ENCODE measurements at places on chromosomes 3 and 15.
A peak's percentile ranks its signal among the peaks of the same experiment; 100 is the strongest.

- H3K27ac ChIP-seq: peak overlapping the region; percentile 51
- peaks cover 17% of the 10 kb centered on the region for H3K4me1 ChIP-seq
- no peaks in the 10 kb centered on the region for H3K27me3 ChIP-seq
- peak overlapping the region; percentile 79 for H3K4me3 ChIP-seq
- no peaks in the 10 kb centered on the region for H3K36me3 ChIP-seq
- peak; percentile 95 for DNase-seq
Observed at GRCh38 chr3:173395412-173396181, 1.9 kb upstream of the NLGN1 start.

DNA sequence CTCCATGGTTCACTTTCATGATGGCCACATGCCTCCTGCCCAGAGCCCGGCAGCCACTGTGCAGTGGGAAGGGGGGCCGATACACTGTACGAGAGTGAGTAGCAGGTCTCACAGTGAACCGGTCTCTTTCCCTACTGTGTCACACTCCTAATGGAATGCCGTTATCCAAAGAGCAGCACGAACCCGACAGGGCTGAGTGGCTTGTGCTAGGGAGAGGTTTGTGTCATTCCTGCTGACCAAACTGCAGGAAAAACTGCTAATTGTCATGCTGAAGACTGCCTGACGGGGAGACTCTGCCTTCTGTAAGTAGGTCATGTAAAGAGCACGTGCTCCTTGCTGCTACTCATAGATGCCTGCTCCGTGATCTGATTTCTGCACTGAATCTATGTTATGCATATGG, 105.1 kb downstream of the ARPP21 start:
- no peaks in the 10 kb centered on the region for H3K36me3 ChIP-seq
- H3K4me3 ChIP-seq: no peak overlapping the region
- no peak for DNase-seq
- H3K27me3 ChIP-seq: no peaks in the 10 kb centered on the region
- no peaks in the 10 kb centered on the region for H3K4me1 ChIP-seq

GRCh38 chr3:123883701-123884202, 380 bp downstream of the MYLK start:
- H3K4me3 ChIP-seq: peak overlapping the region; percentile 81
- H3K4me1 ChIP-seq: peaks cover 25% of the 10 kb centered on the region
- DNase-seq: no peak
- H3K27me3 ChIP-seq: no peaks in the 10 kb centered on the region
- peaks cover 6% of the 10 kb centered on the region for H3K36me3 ChIP-seq

- H3K4me1 ChIP-seq: peaks cover 10% of the 10 kb centered on the region
- H3K27ac ChIP-seq: peak overlapping the region; percentile 51
- no peaks in the 10 kb centered on the region for H3K27me3 ChIP-seq
- no peak overlapping the region for H3K4me3 ChIP-seq
- no peak for DNase-seq
- H3K36me3 ChIP-seq: peaks cover 69% of the 10 kb centered on the region
Observed at GRCh38 chr3:124818398-124819091, 68.6 kb downstream of the ITGB5 start.

GRCh38 chr15:60557191-60557618, 78.3 kb upstream of the ICE2 start:
- H3K4me3 ChIP-seq: no peak overlapping the region
- H3K4me1 ChIP-seq: no peaks in the 10 kb centered on the region
- no peaks in the 10 kb centered on the region for H3K36me3 ChIP-seq
- H3K27me3 ChIP-seq: no peaks in the 10 kb centered on the region
- H3K27ac ChIP-seq: no peak overlapping the region

GRCh38 chr3:63911509-63911872, 692 bp downstream of the SCAANT1 start:
- H3K27ac ChIP-seq: peak overlapping the region; percentile 93
- H3K4me3 ChIP-seq: peak overlapping the region; percentile 88
- DNase-seq: peak; percentile 92
- peaks cover 29% of the 10 kb centered on the region for H3K4me1 ChIP-seq
- no peaks in the 10 kb centered on the region for H3K27me3 ChIP-seq
- peaks cover 12% of the 10 kb centered on the region for H3K36me3 ChIP-seq

GRCh38 chr15:69665641-69666111, 213.1 kb downstream of the RPLP1 start:
- H3K4me1 ChIP-seq: no peaks in the 10 kb centered on the region
- peaks cover 4% of the 10 kb centered on the region for H3K27me3 ChIP-seq
- no peak for DNase-seq
- H3K4me3 ChIP-seq: no peak overlapping the region
- no peaks in the 10 kb centered on the region for H3K36me3 ChIP-seq

- H3K27ac ChIP-seq: no peak overlapping the region
- H3K4me1 ChIP-seq: peaks cover 8% of the 10 kb centered on the region
- peaks cover 2% of the 10 kb centered on the region for H3K27me3 ChIP-seq
- DNase-seq: no peak
- no peaks in the 10 kb centered on the region for H3K36me3 ChIP-seq
Observed at GRCh38 chr15:50820808-50821382, 55.4 kb upstream of the SPPL2A start.

- no peak overlapping the region for H3K4me3 ChIP-seq
- H3K36me3 ChIP-seq: no peaks in the 10 kb centered on the region
- H3K4me1 ChIP-seq: peaks cover 42% of the 10 kb centered on the region
- no peak overlapping the region for H3K27ac ChIP-seq
Observed at GRCh38 chr15:77494073-77494867, 73.6 kb downstream of the HMG20A start.

GRCh38 chr3:143479727-143480126, 360.2 kb downstream of the CHST2 start:
- no peak overlapping the region for H3K4me3 ChIP-seq
- peaks cover 19% of the 10 kb centered on the region for H3K4me1 ChIP-seq
- H3K27me3 ChIP-seq: no peaks in the 10 kb centered on the region
- no peak overlapping the region for H3K27ac ChIP-seq
- no peak for DNase-seq

DNA sequence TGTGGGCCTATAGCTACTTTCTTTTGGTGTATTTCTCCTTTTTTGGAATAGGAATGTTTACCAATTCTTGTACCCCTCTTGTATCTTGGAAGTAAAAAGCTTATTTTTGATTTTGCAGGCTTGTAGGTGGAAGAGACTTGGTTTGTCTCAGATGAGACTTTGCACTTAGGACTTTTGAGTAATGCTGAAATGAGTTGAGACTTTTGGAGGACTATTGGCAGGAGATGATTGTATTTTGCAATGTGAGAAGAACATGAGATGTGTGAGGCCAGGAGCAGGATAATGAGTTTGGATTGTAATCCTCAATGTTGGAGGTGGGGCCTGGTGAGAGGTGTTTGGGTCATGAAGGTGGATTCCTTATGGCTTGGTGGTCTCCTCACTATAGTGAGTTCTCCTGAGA, 106.3 kb downstream of the KBTBD8 start:
- no peaks in the 10 kb centered on the region for H3K4me1 ChIP-seq
- no peaks in the 10 kb centered on the region for H3K27me3 ChIP-seq
- no peak for DNase-seq
- H3K4me3 ChIP-seq: no peak overlapping the region

DNA sequence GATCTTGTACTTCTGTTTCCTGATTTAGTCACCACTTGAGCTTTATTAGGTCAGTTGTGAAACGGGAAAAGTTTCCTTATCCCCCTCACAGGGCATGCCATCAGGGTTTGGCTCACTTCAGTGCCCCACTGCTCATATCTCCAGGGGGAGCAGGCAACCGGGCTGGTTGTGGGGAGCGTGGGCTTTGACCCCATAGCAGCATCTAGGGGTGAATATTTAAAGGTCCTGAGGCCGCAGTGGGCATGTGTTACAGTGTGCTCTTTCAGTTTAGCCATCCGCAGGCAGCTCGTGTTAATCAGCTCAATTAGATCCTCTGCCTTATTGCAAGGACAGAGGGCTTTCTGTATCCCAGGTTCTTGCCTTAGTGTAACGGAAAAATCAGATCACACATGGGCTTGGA, 71.9 kb downstream of the MRPL46 start:
- H3K4me3 ChIP-seq: no peak overlapping the region
- no peaks in the 10 kb centered on the region for H3K36me3 ChIP-seq
- no peaks in the 10 kb centered on the region for H3K27me3 ChIP-seq
- peaks cover 15% of the 10 kb centered on the region for H3K4me1 ChIP-seq

GRCh38 chr3:153590051-153590450, 428.0 kb downstream of the RAP2B start:
- H3K27ac ChIP-seq: no peak overlapping the region
- H3K36me3 ChIP-seq: no peaks in the 10 kb centered on the region
- no peak for DNase-seq
- H3K4me1 ChIP-seq: no peaks in the 10 kb centered on the region

DNA sequence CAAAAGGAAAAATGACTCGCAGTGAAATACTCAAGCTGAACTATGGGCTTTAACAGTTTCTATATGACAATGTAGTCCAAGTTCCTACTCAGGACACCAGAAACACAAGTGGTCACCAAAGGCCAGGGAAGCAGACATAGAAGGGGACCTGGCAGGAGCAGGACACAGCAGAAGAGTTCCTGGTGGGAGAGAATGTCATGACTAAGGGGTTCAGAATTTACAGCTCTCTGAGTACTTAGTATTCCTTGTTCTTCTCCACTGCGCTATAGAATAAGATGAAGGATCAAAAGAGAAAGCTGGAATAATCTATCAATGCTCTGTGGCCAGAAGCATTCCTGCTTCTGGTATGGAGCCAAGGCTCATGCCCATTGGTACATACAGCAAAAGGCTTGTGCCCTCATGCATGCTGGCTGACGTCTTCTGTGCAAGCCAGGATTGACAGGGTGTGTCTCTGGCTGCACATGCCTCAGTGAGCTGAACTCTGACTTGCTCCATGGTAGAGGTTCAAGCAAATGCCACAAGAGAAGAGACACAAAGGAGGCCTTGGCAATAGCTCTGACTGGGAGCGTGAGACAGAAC, 128.7 kb upstream of the SLC2A2 start:
- no peak overlapping the region for H3K27ac ChIP-seq
- peaks cover 6% of the 10 kb centered on the region for H3K27me3 ChIP-seq
- no peak for DNase-seq
- no peaks in the 10 kb centered on the region for H3K4me1 ChIP-seq
- H3K36me3 ChIP-seq: no peaks in the 10 kb centered on the region

DNA sequence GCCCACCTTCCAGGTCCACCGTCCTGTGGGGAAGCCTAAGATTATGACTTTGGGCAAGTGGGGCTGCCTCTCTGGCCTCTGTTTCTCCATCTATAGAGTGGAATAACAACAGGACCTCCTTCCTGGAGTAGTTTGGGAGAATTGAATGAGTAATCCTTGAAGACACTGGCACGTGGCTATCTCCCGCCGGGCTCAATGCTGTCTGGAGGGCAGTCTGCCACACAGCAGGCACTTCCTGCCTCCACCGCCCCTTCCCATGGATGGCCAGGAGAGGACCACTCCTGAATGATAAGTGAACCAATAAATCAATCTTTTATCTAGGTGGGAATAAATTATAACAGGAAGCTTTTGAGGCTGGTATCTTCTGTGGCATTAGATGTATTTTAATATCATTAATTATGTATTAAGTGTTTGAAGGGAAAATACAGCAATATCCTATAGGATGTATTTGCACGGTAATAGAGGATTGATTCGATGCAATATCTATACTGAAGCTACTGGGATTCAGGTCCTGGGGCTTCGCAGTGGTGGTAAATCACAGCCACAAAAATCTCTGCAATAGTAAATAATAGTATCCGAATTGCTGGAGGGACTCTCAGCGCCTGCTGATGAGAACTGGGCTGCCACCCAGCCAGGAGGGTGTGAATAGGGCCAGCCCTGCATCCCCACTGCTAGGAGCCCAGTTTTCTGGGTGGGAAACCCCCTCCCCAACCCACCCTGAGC, 15.9 kb downstream of the MEGF11 start:
- peaks cover 17% of the 10 kb centered on the region for H3K27me3 ChIP-seq
- H3K4me3 ChIP-seq: no peak overlapping the region
- H3K27ac ChIP-seq: no peak overlapping the region
- no peaks in the 10 kb centered on the region for H3K4me1 ChIP-seq
- DNase-seq: no peak

GRCh38 chr3:166809520-166809919, 570.6 kb downstream of the ZBBX start:
- no peak for DNase-seq
- H3K27me3 ChIP-seq: no peaks in the 10 kb centered on the region
- no peaks in the 10 kb centered on the region for H3K4me1 ChIP-seq
- no peak overlapping the region for H3K4me3 ChIP-seq
- no peak overlapping the region for H3K27ac ChIP-seq
- H3K36me3 ChIP-seq: no peaks in the 10 kb centered on the region

- H3K27me3 ChIP-seq: no peaks in the 10 kb centered on the region
- peak; percentile 47 for DNase-seq
- H3K36me3 ChIP-seq: no peaks in the 10 kb centered on the region
- H3K4me1 ChIP-seq: peaks cover 13% of the 10 kb centered on the region
- H3K4me3 ChIP-seq: no peak overlapping the region
Observed at GRCh38 chr3:110774496-110775265, 296.9 kb upstream of the NECTIN3 start.

DNA sequence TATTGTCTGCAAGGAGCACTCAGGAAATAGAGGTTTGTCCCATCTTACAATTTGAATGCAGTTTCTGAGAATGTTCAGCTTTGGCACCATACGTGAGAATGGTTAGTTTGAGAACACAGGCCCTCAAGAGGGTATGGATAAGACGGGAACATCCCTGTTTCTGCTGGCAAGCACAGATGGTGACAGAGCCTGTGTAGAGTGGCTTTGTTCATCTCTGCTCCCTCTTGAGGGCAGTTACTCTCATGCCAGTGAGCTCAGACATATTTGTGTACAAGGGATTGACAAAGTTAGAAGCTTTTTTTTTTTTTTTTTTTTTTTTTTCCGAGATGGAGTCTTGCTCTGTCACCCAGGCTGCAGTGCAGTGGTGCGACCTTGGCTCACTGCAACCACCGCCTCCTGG, 71.5 kb upstream of the FILIP1L start:
- no peak overlapping the region for H3K27ac ChIP-seq
- no peaks in the 10 kb centered on the region for H3K27me3 ChIP-seq
- no peak for DNase-seq

GRCh38 chr3:186534113-186534669, 10.0 kb downstream of the CRYGS start:
- H3K27ac ChIP-seq: no peak overlapping the region
- no peaks in the 10 kb centered on the region for H3K36me3 ChIP-seq
- H3K4me3 ChIP-seq: no peak overlapping the region
- DNase-seq: no peak
- H3K27me3 ChIP-seq: no peaks in the 10 kb centered on the region

GRCh38 chr3:98777286-98777685, 14.1 kb downstream of the ST3GAL6 start:
- H3K27me3 ChIP-seq: peaks cover 3% of the 10 kb centered on the region
- DNase-seq: no peak
- peaks cover 39% of the 10 kb centered on the region for H3K4me1 ChIP-seq
- H3K27ac ChIP-seq: no peak overlapping the region
- no peaks in the 10 kb centered on the region for H3K36me3 ChIP-seq

- peaks cover 5% of the 10 kb centered on the region for H3K27me3 ChIP-seq
- H3K4me3 ChIP-seq: no peak overlapping the region
- DNase-seq: no peak
- peaks cover 11% of the 10 kb centered on the region for H3K4me1 ChIP-seq
- H3K36me3 ChIP-seq: no peaks in the 10 kb centered on the region
Observed at GRCh38 chr15:69860321-69860720, 237.4 kb downstream of the TLE3 start.

DNA sequence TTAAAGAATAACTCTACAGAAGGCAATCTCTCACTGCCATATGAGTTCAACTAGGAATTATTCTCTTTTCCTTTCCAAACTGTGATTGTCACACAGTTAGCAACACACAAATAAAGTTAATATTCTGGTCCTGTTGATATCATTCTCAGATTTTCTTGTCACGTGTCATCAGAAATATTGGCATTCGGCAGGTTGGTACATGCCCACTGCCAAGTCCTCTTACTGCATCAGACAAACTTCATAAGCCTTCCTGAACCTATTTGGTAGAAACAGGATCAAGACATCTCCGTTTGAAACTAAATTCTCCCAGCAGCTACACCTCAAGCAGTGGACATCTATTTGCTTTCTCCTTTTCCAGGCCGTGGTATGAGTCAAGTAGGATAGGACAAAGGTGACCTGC, 177.9 kb upstream of the SOX2 start:
- H3K4me1 ChIP-seq: no peaks in the 10 kb centered on the region
- H3K27ac ChIP-seq: no peak overlapping the region
- H3K27me3 ChIP-seq: no peaks in the 10 kb centered on the region
- no peak overlapping the region for H3K4me3 ChIP-seq
- no peaks in the 10 kb centered on the region for H3K36me3 ChIP-seq
